ENCODE measurements at places on chromosomes 7 and 10.

DNA sequence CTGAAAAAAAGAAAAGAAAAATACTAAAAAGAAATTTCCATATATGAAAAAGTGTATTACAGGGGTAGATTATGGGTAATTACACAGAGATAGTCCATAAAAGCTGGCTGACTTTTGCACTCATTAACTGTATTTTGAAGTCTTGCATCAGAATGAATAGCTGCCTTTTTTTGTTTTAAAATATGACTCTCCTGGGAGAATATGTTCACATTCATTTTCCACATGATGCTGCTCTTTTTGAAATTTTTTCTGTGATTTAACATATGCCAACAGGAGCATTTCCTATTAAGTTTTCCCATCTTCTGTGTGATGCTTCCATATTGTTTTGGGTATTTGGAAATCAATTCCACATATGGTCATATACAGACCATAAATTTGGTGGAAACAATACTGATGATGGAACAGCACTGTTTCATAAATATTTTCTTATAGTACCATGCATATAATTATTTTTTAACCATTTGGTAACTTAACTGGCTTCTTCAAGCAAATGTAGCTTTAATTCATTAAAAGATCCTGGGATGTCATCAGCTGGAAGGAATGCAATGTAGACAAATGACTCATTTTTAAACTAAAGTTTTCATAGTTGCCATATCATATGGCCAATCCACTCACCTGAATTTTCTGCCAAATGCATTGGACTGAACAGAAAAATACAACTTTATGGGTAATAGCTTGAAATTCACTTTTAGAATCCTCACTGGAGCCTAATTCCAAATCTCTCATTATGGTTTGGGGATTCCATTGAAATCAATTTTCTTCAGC is 313.9 kb upstream of the GLI3 start:
- DNase-seq: no peak

DNA sequence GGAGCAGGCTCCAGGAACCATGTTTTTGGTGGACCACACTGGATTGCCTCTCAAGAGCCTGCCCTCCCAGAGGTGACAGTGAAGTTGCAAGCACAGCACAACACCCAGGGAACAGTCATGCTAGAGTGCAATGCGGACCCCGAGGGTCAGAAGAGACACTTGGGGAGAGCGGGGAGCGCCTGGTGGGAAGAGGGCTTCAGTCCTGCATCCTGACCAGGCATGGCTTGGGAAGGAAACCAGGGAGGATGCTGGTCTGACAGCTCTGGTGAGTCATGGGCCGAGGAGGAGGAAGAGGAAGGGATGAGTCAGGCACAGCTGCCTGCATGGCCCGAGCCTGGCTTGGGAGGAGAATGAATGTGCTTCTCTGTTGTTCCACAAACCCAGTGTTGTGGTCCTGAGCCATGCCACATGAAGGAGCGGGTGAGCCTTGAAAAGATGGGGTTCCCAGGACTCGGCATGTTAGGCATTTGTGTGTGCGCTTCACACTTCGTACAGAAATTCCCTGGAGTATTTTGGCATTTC is 29.5 kb upstream of the ANKRD2 start:
- DNase-seq: peak; percentile 71

GRCh38 chr7:47045207-47046051 is 536.5 kb downstream of the TNS3 start:
- DNase-seq: no peak

GRCh38 chr10:89458784-89459183 is 44.4 kb downstream of the IFIT5 start:
- no peak for DNase-seq

GRCh38 chr7:91875851-91876250 is 4.7 kb downstream of the MTERF1 start:
- no peak for DNase-seq

DNA sequence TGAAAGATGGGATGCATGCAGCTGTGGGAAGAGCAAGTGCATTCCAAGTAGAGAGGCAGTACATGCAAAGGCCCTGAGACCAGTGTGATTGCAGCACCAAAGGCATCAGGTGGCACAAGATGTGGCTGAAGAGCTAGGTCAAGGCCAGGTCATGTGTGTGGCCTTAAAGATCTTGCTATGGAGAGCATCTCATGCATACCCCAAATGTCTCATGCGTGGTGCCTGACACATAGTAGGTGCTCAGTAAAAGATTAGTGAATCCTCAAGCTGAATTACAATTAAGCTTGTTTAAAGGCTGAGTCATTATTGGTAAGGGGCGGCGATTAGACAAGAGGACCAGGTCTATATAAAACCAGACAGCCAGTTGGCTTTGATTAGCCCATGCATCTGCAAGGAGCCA is 336.6 kb downstream of the FGFR2 start:
- DNase-seq: no peak

Data from T-helper 2 cell treated with Interferon-gamma antibody and Interleukin-4, amounts not matched to agents 5 μg/mL and 100 μg/mL, for 36 hours (primary cell).